Calu3 (cell line): ENCODE measurements at places on chromosomes 3 and 15.

DNA sequence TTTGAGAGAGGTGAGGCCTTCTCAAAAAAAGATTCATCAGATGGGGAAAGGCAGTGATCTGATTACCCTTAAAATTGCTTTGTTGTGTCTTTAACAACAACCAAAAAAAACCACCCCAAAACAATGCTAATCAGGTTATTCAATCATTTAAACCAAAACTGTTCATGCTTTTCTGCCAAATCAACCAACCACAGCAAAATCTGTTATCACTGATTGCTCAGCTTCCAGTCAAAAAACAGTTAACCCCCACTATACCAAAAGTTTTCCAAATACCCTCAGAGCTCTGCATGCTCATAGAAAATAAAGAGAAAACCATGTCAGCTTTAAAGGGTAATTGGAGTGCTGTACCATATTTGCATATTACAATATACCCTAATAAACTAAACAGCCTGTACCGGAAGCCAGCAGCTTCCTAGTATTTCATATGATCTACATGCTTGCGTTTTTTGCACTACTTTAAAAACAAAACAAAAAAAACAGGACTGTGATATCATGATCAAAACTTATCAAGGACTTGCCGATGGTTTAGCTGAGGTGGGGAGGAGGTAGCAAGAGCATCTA is 22.8 kb downstream of the SATB1 start:
- DNase-seq = no peak

- no peak for DNase-seq
Measured at GRCh38 chr3:100613721-100614390, 4.5 kb downstream of the ADGRG7 start.

GRCh38 chr15:69320977-69321554 is 22.4 kb downstream of the PAQR5 start:
- no peak for DNase-seq

DNA sequence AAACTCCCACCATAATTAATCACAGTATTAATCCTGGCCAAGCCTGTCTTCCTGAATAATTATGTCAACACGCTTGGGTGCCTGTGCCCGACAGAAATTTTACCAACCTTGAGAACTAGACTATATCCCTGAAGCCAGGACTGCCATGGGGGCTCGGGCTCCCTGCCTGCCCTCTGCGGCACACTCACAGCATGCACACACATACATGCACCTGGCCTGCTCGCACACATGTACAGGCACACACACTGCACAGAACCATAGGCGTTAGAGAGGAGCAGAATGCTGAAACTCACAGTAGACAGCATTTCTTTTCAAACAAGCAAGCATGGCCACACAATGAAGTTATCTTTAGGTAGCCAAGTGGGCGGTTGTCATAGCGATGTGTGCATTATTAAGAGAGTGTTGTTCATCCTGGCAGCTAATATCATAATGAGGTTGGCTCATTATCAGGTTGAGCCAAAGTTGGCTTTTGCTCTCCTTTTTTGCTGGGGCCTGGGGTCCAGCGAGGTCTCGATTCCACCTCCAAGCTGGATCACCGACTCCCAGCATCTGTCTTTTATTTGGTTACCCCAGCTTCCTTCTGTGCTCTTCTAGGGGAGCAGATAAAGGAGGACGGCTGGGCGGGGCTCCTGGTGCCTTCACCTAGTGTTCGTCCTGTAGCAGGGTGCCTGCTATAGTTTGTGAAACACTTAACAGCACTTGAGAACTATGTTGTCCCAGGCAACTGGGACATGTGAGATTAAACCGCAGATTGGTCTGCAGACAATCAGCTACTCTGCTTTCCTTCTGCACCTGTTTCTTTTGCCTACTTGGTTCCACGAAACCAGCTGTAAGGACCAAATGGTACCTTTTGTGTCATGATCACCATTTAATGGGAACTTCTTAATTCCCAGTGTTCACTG is 91.4 kb downstream of the ZNF621 start:
- DNase-seq = no peak

DNA sequence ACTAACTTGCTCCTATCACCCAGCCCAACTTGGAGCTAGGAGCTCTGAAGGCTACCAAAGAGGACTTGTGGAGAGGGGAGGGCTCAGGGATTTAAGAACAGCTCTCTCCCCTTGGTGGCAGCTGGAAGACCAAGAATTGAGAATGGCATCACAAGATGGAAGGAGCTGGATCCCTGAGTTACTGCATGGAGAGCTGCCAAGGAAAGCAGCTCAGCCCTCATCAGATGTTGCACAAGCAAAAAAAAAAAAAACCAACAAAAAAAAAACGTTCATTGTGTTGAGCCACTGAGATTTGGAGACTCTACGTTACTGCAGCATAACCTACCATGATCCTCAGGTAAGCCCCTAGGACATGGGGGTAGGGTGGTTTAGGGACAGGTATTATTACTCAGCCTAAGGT is 41.0 kb downstream of the ITGB5 start:
- DNase-seq = no peak

GRCh38 chr3:75101329-75102147 is 487.1 kb upstream of the CNTN3 start:
- no peak for DNase-seq
